ENCODE measurements at places on chromosomes 6 and 20.

DNA sequence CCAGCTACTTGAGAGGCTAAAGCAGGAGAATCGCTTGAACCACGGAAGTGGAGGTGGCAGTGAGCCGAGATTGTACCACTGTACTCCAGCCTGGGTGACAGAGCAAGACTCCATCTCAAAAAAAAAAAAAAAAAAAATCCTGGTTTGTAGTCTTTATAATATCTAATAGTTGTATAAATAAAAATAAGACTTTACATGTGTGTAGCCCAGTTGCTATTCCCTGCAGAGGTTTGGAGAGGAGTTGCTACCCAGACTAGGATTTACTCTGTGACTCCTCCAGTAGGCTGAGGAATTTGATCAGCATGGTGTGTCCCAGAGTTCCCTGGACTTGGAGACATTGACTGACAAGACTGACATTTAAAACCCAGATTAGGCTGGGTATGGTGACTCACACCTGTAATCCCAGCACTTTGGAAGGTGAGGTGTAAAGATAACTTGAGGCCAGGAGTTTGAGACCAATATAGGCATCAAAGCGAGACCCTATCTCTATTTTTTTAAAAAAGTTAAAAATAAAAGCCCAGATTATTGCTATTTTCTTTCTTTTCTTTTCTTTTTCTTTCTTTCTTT, 10.2 kb downstream of the CHMP4B start:
- no peak for DNase-seq

GRCh38 chr6:30357678-30358540, 13.0 kb downstream of the RPP21 start:
- DNase-seq: no peak

DNA sequence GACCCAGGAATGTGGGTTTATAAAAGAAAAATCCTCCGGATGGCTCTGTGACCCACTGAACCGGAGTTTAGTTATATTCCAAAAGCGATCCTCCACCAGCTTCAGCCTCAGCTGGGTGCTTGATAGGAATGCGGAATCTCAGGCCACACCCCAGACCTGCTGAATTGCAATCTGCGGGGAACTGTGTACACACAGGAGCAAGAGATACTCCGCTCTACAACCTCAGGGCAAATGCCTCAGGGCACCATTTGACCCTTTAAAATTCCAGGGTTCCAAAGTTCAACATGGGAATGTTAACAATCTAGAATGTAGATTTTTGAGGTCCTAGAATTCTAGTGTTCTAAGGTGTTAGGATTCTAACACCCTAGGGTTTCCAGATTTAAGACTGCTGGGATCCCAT, 10.8 kb downstream of the BPIFA2 start:
- no peak for DNase-seq

DNA sequence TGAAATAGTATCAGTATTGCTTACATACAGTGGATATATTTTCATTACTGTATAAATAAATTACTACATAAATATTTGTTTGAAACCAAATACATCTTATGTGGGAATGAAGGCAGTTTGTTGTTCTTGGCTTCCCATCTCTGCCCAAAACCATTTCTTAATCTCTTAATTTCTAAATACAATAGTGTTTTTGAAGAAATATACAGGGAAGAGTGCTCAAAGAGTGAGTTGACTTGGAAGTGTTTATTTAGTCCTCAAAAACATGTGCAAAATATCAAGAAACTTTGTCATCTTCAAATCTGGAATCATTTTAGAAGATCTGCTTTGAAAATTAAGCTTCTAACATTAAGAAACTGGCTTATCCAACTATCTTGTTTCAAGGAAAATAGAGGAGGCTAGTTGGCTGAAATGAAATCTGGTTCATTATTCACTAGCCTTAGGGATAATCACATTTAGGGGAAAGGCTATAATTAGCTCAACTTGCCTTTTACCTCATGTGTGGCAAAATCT, 259.8 kb upstream of the FLRT3 start:
- DNase-seq: no peak

DNA sequence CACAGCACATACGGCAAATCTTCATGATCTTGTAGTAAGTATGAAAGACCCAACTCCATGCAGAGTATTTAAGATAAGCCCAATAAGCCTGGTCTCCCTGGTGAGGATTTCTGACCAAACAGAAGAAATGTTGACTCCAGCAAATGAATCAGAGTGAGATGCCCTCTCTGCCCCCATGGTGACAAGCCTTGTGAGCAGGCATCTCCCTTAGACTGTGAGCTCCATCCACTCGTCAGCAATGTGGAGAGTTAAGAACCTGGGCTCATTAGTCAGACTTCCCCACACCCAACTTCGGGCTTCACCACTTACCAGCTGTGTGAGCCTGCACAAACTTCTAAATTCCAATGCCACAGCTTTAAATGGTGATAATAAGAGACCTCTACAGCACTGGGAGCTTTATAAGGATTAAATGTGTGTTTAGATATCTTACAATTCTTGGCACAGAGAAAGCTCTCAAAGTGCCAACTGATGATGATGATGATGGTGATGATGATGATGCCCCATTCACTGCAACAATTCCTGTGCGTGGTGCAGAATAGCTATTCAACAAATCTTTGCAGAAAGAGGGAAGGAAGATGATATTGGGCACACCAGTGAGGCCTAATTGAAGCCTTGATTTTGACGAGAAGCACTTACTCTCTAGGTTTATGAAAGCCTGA, 253.4 kb upstream of the TAB2 start:
- no peak for DNase-seq

DNA sequence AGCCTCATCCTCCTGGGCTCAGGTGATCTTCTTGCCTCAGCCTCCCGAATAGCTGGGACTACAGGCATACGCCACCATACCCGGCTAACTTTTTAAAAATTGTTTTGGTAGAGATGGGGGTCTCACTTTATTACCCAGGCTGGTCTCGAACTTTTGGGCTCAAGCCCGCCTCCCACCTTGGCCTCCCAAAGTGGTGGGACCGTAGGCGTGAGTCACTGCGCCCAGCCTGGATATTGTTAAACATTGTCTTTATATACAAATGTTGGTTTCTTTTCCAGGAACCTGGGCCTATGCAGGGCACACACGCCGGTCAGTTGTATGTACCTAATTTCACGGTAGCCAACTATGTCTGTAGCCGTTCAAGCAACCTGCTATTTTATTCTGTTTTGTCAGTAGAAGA, 60.1 kb downstream of the SYNJ2 start:
- no peak for DNase-seq

- no peak for DNase-seq
These were observed 88.9 kb upstream of the SNAP25 start for GRCh38 chr20:10129749-10130148.

- no peak for DNase-seq
These were observed 331.8 kb upstream of the BTBD3 start for GRCh38 chr20:11585752-11586352.

DNA sequence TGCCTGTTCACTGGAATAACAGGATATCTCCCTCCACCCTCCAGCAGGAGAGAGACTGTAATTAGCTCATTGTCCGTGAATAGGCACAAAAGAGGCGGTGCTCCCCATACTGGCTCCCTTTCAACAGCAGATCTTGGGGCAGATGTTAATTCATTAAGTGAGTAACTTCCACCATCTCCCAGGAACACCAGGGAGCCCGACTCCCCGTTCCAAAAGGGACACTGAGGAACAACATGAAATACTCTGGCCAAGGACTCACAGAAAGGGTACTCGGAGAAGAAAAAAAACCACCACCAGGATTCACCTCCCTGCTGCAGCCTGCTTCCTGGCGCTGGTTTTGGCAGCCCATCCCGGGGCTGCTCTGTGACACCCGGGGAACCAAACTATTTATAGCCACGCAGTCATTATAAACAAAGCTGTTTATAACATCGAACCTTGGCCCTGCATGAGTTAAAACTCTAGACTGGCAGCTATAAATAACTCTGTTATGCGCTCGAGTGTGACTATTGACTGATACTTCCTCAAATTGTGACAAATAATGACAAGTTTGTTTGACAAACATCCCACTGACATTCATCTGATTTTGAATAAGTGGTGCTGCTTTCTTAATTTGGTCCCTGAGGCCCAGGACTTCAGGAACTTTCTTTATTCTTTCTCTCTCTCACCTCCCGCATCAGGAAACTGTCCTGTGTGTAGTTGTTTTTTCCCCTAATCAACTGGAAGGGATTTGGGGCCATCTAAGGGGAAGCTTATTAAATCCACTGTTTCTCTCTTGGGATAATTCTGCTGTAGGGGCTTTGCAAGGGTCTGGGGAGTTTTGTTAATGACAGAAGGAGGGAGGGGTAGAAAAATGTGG, 521.6 kb downstream of the CD83 start:
- no peak for DNase-seq

DNA sequence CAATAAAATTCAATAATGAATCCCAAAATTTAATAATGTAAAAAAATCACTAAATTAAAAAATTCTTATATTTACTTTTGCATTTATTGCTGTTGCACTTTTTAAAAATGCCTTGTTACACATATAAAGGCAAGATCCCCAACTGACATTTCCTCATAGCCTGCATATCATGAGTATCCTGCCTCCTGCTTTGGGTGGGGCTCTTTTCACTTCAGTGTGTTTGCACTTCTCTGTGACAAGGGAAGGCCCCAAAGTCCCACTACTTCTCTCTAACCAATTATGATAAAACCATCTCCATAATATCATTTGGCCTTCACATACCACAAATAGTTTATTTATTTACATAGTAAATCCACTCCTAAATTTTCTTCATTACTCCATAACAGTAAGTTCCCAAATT, 446.1 kb upstream of the MARCKS start:
- DNase-seq: no peak

- DNase-seq: no peak
These were observed 336.1 kb upstream of the POU3F2 start for GRCh38 chr6:98498144-98498775.

DNA sequence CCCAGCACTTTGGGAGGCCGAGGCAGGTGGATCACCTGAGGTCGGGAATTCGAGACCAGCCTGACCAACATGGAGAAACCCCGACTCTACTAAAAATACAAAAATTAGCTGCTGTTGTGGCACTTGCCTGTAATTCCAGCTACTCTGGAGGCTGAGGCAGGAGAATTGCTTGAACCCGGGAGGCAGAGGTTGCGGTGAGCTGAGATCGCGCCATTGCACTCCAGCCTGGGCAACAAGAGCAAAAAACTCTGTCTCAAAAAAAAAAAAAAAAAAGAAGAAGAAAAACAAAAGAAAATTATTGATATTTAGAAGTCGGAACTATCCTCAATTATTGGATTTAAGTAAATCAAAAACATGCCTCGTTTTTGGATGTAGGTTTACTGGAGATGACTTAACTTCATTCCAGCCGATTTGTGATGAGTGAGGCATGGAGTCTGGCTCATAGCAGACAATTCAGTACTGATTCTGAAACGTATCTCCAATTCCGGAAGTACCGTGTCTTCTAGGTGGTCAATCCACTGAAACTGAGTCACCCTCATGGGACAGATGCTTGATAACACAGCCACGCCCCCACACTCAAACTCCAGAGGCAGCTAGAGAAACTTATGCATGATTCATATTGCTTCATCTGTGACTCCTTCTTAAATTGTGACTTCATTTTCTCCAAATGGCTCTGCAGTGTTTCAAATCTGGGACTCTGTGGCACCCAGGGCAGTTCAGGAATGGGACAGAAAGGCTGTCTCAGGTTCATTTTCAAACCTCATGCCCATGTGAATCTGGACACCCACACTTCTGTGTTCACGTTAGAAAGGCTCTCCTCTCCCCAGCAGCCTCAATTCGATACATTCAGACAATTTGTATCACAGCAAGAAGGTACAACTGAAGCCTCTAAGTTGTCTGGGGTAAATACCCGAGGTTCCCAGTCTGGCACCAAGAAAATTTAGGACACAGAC, 110.4 kb upstream of the ARMC2 start:
- DNase-seq: no peak

DNA sequence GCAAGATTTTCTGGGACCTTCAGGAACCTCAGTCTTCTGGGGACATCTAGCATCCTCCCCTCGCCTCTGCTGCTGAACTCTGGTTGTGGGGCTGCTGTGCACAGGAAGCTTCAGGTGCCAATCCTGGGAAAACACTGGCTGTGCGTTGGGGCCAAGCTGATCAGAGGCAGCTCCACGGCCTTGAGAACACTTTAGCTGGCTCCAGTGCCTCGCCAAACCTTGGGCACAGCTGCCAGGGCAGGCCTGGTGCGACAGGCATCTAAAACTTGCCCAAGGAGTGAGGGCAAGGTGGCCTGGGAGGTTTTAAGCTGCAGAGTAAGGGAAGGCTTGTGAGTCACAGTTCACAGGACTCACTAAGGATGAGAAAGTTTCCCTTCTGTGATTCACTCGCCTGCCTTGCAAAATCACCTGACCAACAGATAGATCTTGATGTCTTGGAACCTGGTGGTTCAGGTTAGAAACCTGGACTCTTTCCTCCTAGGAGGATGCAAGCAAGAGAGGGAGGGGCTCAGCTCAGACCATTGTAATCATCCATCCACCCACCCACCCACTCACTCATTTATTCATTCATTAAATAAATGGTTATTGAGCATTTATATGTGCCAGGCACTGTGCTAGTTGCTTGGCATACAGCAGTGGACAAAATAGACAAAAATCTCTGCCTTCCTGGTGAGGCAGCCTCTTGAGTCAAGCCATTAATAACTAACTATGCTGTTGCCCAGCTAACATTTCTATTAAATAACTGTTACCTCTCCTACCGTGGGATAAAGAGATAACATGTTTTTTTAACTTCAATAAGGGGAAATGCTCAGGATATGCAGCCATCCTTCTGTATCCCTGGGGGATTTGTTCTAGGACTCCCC, 2.5 kb upstream of the SPATS1 start:
- no peak for DNase-seq

DNA sequence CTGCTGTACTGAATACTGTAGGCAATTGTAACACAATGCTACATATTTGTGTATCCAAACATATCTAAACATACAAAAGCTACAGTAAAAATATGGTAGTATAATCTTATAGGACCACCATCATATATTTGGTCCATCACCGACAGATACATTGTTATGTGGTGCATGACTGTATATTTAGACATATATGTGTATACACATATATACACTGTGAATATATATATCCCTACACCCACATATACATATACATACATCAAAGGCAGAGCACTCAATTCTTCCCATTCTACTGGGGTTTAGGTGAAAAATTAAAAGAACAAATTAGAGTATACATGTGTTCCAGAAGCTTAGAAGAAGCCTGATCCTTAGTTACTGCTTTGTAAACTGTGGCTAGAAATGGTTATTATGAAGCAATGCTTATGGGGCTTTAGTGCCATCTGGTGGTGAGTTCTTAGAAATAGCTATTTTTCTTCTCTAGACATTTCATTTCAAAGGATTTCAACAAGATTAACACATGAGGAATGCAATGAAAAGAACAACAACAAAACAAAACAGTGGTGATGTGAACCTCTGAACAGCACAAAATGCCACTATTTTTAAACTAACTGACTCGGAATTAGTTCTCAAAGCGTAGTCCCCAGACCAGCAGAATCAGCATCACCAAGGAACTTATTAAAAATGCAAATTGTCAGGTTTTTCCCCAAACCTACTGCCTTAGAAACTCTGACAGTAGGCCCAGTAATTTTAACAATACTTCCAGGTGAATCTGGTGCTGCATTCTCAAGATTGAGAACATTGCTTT, 38.0 kb downstream of the PKHD1 start:
- no peak for DNase-seq

- DNase-seq: no peak
These were observed 553.8 kb upstream of the PTCHD4 start for GRCh38 chr6:48664826-48665225.

All from activated T-helper 1 cell treated with anti-CD3 and anti-CD28 coated beads, Interleukin-2, amount 50 U/mL, for 16 hours (primary cell).